Colonic mucosa (tissue), 4 donors: ENCODE measurements at places on chromosomes 2 and 18. TPM values are rescaled to one million over a fixed set of nuclear protein-coding genes. Genes with fewer than 3 reads are reported as not detected.

SLC4A3 gene
- 0.72 TPM for total RNA-seq

DNA sequence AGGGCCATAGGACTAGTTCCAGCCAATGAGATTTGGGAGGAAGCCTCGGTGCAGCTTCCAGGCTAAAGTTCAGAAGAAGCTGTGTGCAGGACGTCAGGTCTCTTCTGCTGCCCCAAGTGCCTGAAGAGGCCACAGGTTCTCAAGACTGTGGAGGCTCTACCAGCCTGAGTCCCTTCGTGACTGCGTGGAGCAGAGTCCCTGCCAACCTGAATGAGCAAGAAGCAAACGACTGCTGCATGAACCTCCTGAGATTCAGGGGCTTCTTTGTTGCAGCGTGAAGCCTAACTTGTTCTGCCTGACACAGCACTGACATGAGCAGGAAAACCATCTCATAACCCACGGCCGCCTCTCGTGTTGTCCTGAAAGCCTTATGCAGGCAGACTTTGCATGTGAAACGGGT is 39.7 kb downstream of the TWIST2 start:
- no peak for DNase-seq

DNA sequence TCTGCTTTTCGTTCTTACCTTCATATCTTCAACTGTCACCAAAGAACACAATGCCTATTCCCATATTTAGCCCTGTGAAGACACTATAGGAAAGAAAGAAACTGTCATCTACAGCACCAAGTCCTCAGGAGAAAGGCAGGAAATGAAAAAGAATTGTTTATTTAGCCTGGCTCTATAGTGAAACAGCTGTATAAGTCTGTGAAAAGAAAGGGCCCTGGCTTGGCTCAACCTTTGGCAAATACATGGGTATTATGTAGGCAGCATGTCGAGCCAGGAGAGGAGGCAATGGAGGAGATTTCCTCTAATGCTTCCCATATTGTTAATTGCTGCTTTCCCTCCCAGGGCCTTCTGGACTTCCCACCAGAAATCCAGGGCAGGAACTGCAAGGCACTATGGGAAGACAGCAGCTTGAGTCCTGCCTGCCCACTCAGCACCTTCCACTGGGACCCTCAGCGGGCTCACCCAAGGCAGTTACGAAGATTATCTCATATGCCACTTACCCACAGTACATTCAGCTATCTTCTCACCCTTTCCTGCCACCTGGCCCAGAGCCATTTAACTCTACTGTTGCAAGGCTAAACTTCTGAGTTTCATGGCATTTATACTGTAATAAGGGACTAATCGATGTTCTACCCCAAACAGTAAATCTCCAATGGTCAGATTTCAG is 30.1 kb downstream of the SLC8A1 start:
- no peak for DNase-seq

GRCh38 chr2:209512971-209513370 is 89.1 kb downstream of the MAP2 start:
- DNase-seq, result no peak

DNA sequence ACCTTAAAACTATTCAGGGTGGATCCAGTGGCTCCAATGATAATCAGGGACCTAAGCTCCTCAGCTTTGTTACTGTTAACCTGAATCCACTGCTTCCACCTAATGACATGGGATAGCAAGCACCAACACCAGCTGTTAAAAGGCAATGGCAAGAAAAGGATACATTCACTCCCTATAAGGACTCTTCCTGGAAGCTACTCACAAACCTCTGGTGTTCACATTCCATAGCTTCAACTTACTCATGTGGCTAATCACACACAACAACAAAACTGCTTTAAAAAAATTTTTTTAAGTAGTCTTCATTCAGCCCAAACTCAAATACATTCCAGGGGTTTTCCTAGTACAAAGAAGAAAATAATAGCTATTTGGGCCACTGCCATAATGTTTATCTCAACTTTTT is 24.5 kb downstream of the ROCK2 start:
- DNase-seq, result no peak
